ENCODE measurements at places on chromosomes 2 and 18.

- no peak for DNase-seq
Observed at GRCh38 chr2:228105526-228106250, 75.8 kb downstream of the SPHKAP start.

- DNase-seq, result no peak
Observed at GRCh38 chr2:39512941-39513340, 75.9 kb upstream of the MAP4K3 start.

DNA sequence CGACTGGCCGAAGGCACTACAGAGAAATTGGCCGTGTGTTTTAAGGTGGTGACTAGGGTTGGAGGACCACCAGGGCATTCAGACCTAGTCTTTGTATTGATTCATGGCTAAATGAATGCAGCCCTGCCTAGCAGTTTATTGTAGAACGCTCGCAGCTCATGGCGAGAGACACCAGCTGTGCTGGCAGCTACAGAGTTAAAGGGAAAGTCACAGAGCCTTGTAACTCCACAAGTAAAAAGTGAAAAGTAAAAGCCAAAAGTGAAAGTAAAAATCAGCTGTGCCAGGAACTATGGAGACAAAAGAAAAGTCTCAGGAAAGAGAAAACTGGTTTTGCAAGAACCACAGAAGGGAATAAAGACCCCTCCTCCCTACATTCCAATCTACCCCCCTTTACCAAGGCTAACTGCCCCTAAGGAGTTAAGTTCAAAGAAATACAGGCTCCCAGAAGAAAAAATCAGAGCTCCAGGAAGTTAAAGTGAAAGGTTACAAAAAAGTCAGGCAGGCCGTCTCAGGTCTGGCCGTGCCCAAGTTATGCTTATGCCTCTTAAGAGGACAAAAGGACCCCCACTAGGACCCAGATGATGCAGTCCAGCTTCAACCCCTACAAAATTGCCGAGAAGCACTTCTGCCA lies 46.4 kb upstream of the SELENOI start:
- DNase-seq, result peak; percentile 64

DNA sequence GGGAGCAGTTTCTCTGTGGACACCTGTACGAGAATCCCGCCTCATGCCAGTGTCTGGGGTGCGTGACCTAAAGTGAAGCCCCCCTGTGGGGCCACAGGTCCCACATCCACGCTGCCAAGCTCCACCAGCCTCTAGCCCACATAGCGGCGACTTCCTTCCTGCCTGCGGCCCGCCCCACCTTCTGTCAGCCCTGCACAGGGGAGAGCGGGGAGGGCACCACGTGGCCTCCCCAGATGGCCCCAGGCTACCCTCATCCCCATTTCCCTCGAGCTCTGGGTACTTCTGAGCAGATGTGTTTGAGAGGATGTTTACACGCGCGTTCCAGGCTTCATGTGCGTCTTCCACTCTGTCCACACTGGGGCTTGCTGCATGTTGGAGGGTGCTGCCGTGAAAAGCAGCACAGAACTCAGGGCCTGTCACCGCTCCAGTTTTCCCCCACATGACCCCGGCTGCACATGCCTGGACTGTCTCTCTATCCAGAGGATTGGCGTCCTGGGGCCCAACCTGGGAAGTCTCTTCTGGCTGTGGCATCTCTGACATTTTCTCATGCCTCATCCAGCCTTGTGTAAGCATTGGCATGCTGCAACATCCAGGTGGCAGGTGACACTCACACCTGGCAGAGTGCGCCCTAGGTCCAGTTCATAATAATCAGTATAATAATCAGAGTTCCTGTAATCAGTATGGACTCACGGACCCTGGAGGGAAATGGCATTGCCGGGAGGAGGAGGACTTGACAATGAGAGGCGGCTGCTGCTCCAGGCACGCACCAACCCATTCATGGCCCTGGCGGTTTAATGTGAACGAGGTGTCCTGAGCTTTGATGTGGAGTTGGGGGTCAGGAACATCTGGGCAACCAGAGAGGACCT lies 146.3 kb upstream of the TWIST2 start:
- no peak for DNase-seq

GRCh38 chr18:50506362-50506761 lies 53.5 kb upstream of the MAPK4 start:
- no peak for DNase-seq

GRCh38 chr2:199457147-199458008 lies at the start of gene SATB2:
TSS of gene SATB2 (minus strand) at chr2:199457939. CDS start at chr2:199456037, 1,902 bp downstream.
- DNase-seq, result no peak

- no peak for DNase-seq
Observed at GRCh38 chr2:239164335-239164871, 236.4 kb downstream of the HDAC4 start.

GRCh38 chr18:36394486-36394885 lies 97.0 kb downstream of the FHOD3 start:
- DNase-seq, result no peak

DNA sequence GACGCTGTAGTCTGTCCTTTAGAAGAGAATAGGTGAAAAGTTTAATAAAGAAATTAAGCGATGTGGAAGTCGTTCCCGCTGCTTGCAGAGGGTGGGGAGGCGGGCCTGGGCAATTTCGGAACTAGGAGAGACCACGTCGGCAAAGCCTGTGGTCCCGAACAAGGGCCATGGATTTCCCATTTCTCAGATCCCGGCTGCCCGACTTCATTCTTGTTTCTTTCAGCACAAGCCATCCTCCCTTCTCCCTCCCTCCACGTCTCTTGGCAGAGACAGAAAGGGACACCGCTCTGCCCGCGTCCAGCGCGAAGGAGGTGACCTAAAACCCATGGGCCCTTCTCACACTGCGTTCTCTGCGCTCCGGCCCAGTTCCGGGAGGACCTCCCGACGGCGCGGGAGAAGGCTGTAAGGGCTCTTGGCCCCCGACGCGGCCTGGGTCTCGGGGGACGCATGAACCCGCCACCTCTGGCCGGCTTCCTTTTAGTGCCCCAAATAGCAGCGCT lies 2.2 kb upstream of the BCL2L11 start:
- DNase-seq, result no peak

DNA sequence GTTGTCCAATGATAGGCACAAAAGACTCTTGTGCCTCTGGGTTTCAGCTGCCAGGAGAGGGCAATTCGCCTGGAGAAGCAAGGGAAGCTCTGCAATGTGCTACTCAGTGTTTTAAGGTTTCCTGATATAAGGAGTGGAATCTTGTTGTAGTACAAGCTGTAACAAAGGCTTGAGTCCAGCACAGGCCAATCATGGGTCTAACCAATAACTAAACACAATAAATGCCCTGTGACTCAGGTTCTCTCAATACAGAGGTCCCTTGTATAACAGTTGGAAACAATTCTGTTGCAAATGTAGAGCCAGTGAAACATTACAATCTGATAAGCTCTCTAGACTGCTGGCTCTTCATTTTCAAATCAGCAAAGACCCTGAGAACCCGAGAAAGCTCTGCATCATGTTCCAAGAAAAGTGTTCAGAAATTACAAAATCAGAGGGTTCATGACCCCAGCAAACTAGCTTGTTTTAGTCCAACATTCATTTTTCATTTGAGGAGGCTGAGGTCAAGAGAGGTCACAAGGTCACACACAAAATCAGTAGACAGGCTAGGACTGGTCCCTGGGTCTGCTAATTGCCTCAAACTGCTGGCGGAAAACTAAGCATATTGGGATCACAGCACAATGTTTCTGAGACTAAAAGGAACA lies 59.0 kb upstream of the DNMT3A start:
- no peak for DNase-seq

DNA sequence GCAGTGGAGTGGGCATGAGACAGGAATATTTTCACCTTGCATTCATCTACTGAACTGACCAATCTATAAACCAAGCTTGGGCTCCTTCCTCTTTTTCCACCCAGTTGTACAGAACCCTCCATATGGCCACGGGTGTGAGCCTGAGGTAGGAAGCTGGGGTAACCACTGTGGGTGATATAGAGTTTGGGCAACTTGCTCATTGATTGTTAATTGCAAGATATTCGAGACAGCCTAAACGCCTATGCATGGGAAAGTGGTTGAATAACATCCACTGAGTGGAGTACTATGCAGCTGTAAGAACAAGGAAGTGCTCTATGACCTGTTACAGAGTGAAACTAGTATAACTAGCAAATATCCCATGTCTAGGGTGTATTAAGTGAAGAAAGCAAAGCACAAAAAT lies 7.3 kb upstream of the VAPA start:
- no peak for DNase-seq

DNA sequence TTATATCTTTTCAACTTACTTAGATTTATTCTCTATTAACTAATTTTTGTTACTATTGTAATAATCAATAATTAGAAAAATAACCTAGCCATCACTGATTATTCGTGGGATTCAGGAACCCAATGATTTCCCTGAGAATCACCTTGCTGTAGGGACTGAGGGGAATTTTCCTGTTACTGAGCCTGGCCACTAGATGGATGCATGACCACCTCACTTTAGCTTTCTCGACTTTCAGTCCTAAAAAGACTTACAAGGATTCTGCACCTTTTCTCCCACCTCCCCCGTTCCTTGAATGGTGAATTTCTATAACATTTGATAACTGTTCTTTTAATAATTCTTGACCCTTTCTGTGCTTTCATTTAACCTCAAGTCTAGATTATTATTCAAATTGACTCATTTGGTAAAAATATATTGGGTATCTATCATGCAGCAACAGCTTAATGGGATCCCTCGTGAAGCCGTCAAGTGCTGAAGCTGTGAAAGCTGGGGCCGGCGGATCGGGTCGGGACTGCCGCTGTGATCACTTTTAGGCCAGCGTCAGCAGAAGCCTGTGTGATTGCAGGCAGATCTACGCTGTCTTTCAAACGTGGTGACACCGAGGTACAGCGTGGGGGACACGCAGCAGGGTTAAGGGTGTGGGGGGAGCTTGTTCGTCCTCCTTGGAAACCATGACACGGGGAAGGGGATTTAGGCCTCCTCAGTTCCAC lies 38.8 kb upstream of the TMEM18 start:
- no peak for DNase-seq

DNA sequence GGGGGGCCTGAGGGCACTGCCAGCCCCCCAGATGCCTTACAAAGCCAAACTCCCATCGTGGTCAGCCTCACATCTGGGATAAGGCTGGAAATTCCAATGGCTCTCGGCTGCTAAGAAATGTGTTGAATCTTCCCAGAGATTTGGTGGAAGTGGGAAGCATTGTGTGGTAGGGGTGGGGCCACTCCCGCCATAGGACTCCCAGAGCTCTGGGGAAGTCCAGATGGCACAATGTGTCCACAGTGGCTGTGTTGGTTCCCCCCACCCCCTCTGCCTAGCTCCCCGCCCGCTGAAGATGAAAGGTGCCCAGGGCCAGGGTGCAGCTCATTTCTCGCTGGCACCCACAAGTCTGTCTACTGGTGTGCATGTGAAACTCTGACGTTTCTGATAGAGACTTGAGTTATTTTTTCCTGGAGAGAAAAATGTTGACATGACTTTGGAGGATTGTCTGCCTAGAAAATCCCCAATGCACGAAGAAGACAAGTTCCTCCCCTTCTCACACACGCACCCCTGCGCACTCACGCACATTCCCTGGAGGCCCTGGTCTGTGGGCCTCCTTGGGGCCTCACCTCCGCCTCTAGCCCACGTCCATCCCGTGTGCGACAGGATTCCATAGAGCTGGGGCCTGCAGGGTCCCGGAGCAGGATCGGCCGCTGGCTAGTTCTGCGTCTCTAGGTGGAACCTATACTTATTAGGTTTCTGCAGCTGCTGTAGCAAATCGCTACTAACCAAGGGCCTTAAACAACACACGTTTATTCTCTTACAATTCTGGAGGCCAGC lies 199.1 kb downstream of the ZFP36L2 start:
- no peak for DNase-seq

GRCh38 chr2:127106457-127106990 lies 430 bp downstream of the BIN1 start:
- no peak for DNase-seq

- DNase-seq, result no peak
Observed at GRCh38 chr2:51165534-51166260, 133.8 kb upstream of the NRXN1 start.

GRCh38 chr2:30095402-30095801 lies 51.4 kb upstream of the YPEL5 start:
- no peak for DNase-seq

- DNase-seq, result no peak
Observed at GRCh38 chr2:178865146-178865936, 58.1 kb upstream of the TTN start.

DNA sequence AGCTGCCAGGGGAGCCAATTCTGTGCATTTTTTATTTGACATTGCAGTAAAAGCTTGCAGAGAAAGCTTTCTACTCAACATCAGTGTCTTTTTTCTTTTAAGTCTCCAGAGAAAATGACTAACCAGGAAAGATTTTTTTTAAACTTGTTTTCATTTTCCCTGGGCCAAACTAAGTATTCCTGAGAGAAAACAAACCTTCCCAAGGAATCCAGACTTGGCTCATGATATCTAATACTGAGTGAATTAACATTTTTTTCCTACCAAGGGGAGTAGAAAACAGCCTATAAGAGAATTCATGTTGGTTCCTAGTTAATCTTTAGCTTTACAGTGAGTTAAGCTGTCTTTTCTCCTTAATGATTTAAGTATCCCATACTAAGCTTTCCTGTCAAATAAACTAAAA lies 46.7 kb downstream of the DAPL1 start:
- peak; percentile 29 for DNase-seq

DNA sequence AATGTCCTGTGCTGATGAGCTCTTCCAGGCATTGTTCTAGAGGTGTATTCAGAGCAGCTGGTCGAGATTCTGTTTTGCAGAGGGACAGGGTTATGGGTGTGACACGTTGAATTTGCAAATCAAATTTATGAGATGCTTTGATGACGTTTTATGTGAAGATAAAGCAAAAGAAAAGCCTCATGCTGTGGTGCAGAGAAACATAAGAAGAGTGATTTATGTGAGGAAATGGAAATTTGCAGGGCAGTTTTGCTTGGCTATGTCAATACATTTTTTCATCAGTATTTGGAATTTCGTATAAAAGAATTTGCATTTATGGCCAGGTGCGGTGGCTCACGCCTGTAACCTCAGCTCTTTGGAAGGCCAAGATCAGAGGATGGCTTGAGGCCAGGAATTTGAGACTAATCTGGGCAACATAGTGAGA lies 36.4 kb downstream of the TSN start:
- DNase-seq, result no peak

GRCh38 chr2:136305517-136306192 lies 187.7 kb upstream of the CXCR4 start:
- DNase-seq, result no peak

- no peak for DNase-seq
Observed at GRCh38 chr18:79786786-79787526, 10.8 kb upstream of the KCNG2 start.

Measured in muscle of arm (tissue), 14 donors.